Cardiac muscle cell (in vitro differentiated cells and primary cell): ENCODE measurements at places on chromosomes 4 and X. TPM values are rescaled to one million over a fixed set of nuclear protein-coding genes. Genes with fewer than 3 reads are reported as not detected.

Gene CORIN
- 118 and 169 TPM in 2 replicates for total RNA-seq

DNA sequence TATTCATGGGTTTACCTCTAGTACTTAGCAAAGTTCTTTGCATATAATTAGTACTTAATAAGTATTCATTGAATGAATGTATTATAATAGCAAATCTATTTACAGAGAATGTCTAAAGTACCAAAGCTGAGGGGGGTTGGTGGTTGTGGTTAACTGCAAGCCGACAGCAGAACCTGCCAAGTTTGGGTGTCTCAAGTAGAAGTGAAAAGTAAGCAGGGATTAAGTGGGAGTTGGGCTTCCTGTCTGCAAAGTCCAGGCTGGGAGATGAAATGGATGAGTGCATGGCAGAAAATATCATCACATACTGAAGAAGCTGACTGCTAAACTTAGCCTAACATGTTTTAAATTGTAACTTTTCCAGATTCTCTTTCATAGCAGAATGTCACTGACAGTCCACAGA lies 169.6 kb downstream of the CAMK2D start:
- DNase-seq: no peak
- peaks cover 17% of the 10 kb centered on the region for H3K4me1 ChIP-seq
- no peaks in the 10 kb centered on the region for H3K36me3 ChIP-seq
- no peaks in the 10 kb centered on the region for H3K27me3 ChIP-seq

GRCh38 chr4:155073852-155074251 lies 134.6 kb upstream of the NPY2R start:
- DNase-seq: no peak
- H3K27ac ChIP-seq: no peak overlapping the region
- H3K4me3 ChIP-seq: no peak overlapping the region
- H3K36me3 ChIP-seq: no peaks in the 10 kb centered on the region
- no peaks in the 10 kb centered on the region for H3K27me3 ChIP-seq

DNA sequence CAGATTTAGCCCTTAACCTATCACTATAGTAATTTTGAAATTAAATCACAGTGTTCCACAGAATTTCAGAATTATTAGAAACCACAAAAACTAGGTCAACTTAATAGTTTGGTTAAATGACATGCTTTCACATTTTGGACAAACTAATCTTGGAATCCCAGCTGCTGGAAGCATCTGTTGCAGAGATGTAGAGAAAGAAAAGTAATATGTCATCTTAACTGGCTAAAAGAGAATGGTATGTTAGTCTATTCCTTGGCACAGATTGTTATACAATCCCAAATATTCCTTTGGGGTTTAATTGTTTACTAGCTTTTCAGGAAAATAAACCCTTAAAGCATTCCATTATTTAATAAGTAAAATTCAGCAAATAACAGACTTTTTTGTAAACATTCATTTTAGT lies 519.9 kb downstream of the IL15 start:
- H3K4me1 ChIP-seq: peaks cover 25% of the 10 kb centered on the region
- no peak for DNase-seq
- peak overlapping the region; percentile 67 for H3K27ac ChIP-seq
- H3K36me3 ChIP-seq: no peaks in the 10 kb centered on the region

Gene INTS12
- 17.6 and 21.8 TPM in 2 replicates for total RNA-seq

DNA sequence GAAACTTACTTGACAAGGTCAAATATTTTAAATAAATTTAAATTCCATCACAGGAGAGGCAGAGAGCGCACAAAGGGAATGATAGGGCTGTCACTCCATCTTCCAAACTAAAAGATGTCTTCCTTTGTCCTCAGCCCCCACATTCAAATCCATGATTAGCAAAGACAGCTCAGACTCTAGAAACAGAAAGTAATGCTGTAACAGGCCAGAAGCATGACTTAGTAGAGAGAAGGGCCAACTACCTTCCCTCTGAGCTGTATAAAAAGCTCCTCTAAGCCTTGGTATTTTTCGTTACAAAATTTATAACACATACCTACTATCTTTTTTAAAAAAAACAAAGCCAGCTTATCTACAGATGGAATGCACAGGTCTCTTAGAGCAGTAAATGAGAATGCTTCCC lies 207.4 kb downstream of the MAPK10 start:
- no peak overlapping the region for H3K27ac ChIP-seq
- no peaks in the 10 kb centered on the region for H3K36me3 ChIP-seq
- H3K27me3 ChIP-seq: no peaks in the 10 kb centered on the region
- no peak overlapping the region for H3K4me3 ChIP-seq
- DNase-seq: no peak
- no peaks in the 10 kb centered on the region for H3K4me1 ChIP-seq

GRCh38 chr4:82957045-82957444 lies 53.6 kb downstream of the LIN54 start:
- H3K27ac ChIP-seq: no peak overlapping the region
- no peaks in the 10 kb centered on the region for H3K36me3 ChIP-seq
- DNase-seq: no peak
- no peaks in the 10 kb centered on the region for H3K27me3 ChIP-seq
- no peak overlapping the region for H3K4me3 ChIP-seq
- H3K4me1 ChIP-seq: no peaks in the 10 kb centered on the region

DNA sequence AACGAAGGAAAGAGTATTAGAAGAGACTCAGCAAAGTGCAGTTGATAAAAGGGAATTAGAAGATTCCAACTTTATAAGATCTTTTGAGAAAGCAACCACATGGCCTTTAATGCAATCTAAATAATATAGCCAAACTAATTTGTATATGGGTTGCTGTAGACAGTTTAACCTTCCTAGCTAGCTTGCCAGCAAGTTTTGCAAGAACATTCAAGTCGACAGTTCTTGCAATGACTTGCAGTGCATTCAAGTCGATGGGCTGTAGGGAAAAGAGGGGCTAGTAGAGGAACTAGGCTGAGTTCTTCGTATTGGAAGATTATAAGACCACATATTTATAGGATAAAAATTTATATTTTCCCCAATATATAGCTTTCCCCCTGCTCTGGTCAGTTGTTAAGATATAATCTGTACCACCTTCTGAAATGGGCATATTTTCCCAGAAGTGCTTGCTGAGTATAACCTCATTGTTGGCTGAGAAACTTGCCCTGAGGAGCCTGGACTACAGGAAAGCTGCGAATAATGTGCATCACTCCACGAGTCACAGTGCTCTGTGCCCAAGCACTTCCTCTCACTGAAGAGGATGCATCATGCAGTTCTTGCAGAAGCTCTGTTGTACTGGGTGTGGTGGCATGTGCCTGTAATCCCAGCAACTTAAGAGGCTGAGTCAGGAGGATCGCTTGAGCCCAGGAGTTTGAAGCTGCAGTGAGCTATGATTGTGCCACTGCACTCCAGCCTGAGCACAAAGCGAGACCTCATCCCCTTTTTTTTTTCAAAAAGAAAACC lies 56.7 kb downstream of the DOCK11 start:
- no peaks in the 10 kb centered on the region for H3K4me1 ChIP-seq
- no peak overlapping the region for H3K4me3 ChIP-seq
- DNase-seq: no peak
- no peaks in the 10 kb centered on the region for H3K36me3 ChIP-seq

DNA sequence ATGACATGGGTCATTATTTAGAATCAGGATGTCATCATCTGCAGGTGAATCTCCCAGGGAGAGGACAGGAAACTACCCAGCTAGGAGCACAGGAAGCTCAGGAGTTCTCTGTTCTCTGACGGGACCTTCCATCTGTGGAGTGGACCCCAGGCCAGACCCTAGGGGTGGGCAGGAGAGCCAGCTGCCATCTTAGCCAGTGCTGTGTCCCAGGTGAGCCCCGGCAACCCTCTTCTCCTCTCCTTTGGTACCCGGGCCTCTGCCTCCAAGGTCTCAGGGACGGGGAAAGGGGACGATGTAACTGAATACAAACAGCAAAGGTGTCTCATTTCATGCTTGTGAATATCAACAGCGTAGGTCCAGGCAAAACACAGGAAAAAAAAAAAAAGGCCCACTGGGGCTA lies 48.5 kb downstream of the C4orf50 start:
- no peak for DNase-seq
- no peaks in the 10 kb centered on the region for H3K27me3 ChIP-seq
- H3K27ac ChIP-seq: no peak overlapping the region
- no peaks in the 10 kb centered on the region for H3K4me1 ChIP-seq

Gene UGT2B17
- not detected in 2 replicates for total RNA-seq

Gene CD38
- total RNA-seq: not detected in 2 replicates

DNA sequence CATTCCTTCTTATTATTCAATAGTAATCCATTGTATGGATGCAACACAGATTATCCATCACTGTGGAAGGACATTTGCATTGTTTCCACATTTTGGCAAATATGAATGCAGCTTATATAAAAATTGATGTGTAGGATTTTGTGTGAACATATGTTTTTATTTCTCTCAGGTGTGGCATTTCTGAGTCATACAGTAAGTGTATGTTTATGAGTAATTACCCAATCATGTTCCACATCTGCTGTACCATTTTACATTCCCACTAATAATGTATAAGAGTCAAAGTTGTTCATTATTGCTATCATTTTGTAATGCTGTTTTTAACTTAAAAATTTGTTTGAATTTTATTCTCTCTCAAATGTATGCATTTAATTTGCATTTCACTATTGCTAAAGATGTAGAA lies 25.5 kb downstream of the MAGEA4 start:
- H3K4me3 ChIP-seq: no peak overlapping the region
- no peaks in the 10 kb centered on the region for H3K36me3 ChIP-seq
- no peak for DNase-seq
- H3K27me3 ChIP-seq: no peaks in the 10 kb centered on the region
